Activated T-helper 1 cell treated with anti-CD3 and anti-CD28 coated beads, Interleukin-12 subunit alpha, Interleukin-12 subunit beta, Interleukin-2, Interleukin-4 antibody, amounts not matched to agents 30 ng/mL and 10 ng/mL and 1 ng/mL, durations not matched to agents 14 hours and 24 hours and 36 hours (primary cell): ENCODE measurements at places on chromosomes 6 and 20.

GRCh38 chr6:125931733-125932450, 24.7 kb upstream of the HINT3 start:
- DNase-seq: no peak

DNA sequence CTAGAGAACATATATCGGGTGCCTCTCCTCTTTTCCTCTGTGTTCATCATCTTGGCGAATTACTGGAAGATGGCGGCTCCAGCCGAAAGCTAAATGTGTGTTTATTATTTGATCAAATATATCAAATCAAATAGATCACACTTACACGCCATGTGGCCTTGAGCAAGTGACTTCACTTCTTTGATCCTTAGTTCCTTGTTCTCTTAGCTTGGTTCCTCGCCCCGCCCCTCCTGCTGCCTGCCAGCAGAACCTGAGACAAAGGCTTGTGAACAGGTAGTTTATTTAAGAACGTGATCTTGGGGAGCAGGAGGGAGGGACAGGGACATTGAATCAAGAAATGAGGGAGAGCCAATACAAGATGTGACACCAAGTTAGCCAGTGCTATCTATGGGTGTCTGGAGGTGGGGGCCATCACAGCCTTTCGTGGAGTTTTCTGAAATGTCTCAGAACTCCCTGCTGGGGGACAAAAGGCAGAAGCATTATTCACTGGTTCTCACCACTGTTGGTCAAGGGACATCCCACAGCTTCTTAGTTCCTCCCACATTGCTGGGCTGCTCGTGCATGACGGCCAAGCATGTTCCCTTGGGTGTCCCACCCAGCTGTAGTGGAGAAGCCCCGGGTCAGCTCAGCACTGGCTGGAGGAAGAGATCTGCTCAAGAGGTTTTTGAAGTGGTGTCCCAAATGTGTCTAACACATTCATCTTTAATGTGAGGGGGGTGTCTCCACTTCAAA, 44.9 kb upstream of the RNF24 start:
- DNase-seq: no peak

- DNase-seq: no peak
These were observed 29.5 kb upstream of the SULF2 start for GRCh38 chr20:47814632-47815415.

- DNase-seq: peak; percentile 28
These were observed 247.0 kb downstream of the ATXN1 start for GRCh38 chr6:16514249-16514648.

DNA sequence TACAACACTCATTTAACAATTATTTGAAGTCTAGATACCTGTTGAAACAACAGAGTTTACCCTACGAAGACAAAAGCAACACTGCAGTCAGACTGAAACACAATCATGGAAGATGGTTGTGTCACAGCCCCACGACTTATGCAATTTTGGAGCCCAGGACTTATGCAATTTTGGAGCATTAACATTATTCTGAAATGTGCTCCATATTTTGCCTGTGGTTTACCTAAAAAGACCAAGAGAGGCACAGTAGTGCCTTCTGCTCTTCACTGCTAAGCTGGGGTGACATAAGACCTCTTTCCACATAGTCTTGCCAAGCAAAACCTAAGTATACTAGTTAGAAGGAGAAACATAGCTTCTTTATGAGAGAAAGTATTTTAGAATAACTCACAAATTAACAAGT, 216.5 kb downstream of the PTPRK start:
- no peak for DNase-seq

- DNase-seq: no peak
These were observed 11.4 kb downstream of the DYNLT1 start for GRCh38 chr6:158633127-158633526.
